ENCODE measurements at places on chromosomes 16 and 17. TPM values are rescaled to one million over a fixed set of nuclear protein-coding genes. Genes with fewer than 3 reads are reported as not detected.
A peak's percentile ranks its signal among the peaks of the same experiment; 100 is the strongest.

- no peak overlapping the region for H3K4me3 ChIP-seq
- H3K4me1 ChIP-seq = peaks cover 5% of the 10 kb centered on the region
- H3K27ac ChIP-seq = no peak overlapping the region
- H3K27me3 ChIP-seq = no peaks in the 10 kb centered on the region
- H3K36me3 ChIP-seq = no peaks in the 10 kb centered on the region
These were observed 129.1 kb upstream of the HS3ST2 start for GRCh38 chr16:22684574-22685458.

The GOSR2 gene
- total RNA-seq = 38.6 TPM

DNA sequence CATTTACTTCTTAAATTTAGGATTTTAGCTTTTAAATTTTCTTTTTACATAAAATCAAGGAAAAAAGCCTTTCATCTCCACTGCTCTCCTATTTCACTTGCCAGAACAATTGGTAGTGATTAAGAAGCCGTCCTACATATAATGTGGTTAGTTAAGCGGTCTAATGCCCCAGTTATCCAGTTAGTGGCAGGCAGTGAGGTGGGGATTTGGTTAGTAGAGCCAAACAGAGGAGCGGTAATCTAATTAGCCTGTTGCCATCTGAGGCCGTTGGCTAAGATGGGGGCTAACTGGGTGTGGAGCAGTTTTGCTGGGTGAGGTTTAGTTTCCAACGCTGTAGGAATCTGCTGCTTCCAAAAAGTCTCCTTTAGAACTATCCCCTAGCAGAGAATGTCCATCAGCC is 22.4 kb downstream of the SNX11 start:
- no peak overlapping the region for H3K27ac ChIP-seq
- H3K4me1 ChIP-seq = no peaks in the 10 kb centered on the region
- H3K36me3 ChIP-seq = no peaks in the 10 kb centered on the region
- DNase-seq = no peak
- no peaks in the 10 kb centered on the region for H3K27me3 ChIP-seq
- no peak overlapping the region for H3K4me3 ChIP-seq

The ITPRIPL2 gene
- 17.5 TPM for total RNA-seq

DNA sequence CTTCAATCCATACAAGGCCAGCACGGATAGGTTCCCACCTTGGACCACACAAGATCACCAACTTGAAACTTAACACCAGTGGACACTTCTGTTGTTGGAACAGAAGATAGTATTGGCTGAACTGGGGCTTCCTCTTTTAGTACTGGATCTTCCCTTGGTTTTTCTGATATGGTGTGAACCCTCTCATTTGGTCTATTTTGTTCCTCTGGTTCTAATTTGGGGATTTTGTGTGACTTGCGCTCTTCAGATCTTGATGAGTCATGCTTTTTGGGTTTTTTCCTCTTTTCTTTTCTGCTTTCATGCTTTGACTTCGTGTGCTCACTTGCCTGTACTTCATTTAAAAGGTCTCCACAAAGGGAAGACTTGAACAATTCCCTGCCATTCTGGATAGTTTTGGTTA is 39.0 kb downstream of the SOST start:
- peak overlapping the region; percentile 94 for H3K27ac ChIP-seq
- no peak overlapping the region for H3K4me3 ChIP-seq
- H3K27me3 ChIP-seq = no peaks in the 10 kb centered on the region
- peaks cover 9% of the 10 kb centered on the region for H3K4me1 ChIP-seq
- DNase-seq = no peak

The GDE1 gene
- 68.7 TPM for total RNA-seq

DNA sequence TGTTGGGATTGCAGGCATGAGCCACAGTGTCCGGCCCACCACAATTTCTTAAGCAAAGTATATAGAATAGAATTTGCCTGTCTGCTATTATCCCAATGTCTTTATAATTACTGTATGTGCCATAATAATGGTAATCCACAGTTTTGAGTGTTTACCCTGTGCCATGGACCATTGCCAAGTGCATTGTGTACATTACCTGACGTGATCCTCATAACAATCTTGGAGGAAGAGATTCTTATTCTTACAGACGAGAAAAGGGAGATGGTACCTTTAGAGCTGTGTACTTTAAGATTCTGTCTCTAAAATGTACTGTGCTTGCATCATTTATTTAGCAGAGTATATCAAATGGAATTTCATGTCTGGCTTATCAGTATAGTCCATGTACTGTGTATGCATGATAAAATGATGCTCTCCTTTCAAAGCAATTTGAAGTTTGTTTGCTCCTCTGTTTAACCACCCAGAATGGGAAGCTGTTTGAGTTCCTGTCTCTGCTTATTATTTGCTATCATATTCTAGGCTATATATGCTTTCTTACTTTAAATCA is 13.8 kb upstream of the CDR2 start:
- DNase-seq = no peak
- no peak overlapping the region for H3K27ac ChIP-seq
- H3K4me1 ChIP-seq = no peaks in the 10 kb centered on the region
- no peaks in the 10 kb centered on the region for H3K36me3 ChIP-seq
- no peak overlapping the region for H3K4me3 ChIP-seq
- no peaks in the 10 kb centered on the region for H3K27me3 ChIP-seq

Measured in right atrium auricular region (tissue), 2 donors.